ENCODE measurements at places on chromosomes 7 and 10. TPM values are rescaled to one million over a fixed set of nuclear protein-coding genes. Genes with fewer than 3 reads are reported as not detected.

Gene PON3
- 0.31 TPM for total RNA-seq

Gene C10orf67
- total RNA-seq, result not detected

Gene EPO
- not detected for total RNA-seq

Gene COL13A1
- 6.8 TPM for total RNA-seq

Gene HGF
- total RNA-seq, result 10.4 TPM

Gene SLC18A3
- total RNA-seq, result 0.12 TPM

Gene OPALIN
- total RNA-seq, result not detected

Gene SLIT1
- total RNA-seq, result 0.13 TPM

Gene FBXL13
- 5.8 TPM for total RNA-seq

Gene FXYD4
- not detected for total RNA-seq

Gene TBC1D12
- total RNA-seq, result 26.6 TPM

Gene C7orf57
- total RNA-seq, result not detected

Gene MEOX2
- 18.9 TPM for total RNA-seq

Gene HMX2
- total RNA-seq, result not detected

Gene DKK1
- total RNA-seq, result not detected

Gene A1CF
- not detected for total RNA-seq

Gene GRM3
- total RNA-seq, result not detected

Gene HYAL4
- not detected for total RNA-seq

Gene SRRM3
- total RNA-seq, result 2.4 TPM

Gene SMKR1
- total RNA-seq, result not detected

Gene MAD1L1
- 32.5 TPM for total RNA-seq

Gene HSPA12A
- 24.0 TPM for total RNA-seq

Gene AOC1
- not detected for total RNA-seq

Gene THNSL1
- total RNA-seq, result 1.7 TPM

Gene MBL2
- total RNA-seq, result not detected

Gene AKR1D1
- not detected for total RNA-seq

Gene HELLS
- total RNA-seq, result 11.4 TPM

Gene VSTM4
- total RNA-seq, result 11.4 TPM

Gene PRR15
- total RNA-seq, result not detected

Gene FAM25A
- not detected for total RNA-seq

Gene TACC2
- 86.5 TPM for total RNA-seq

Gene MDFIC
- total RNA-seq, result 33.2 TPM

Gene FASTK
- total RNA-seq, result 82.2 TPM

Gene WNT2
- total RNA-seq, result 0.54 TPM

Gene PCLO
- 2.0 TPM for total RNA-seq

Gene ZP3
- 0.20 TPM for total RNA-seq

Gene PNLIPRP3
- total RNA-seq, result not detected

Gene CXCL12
- total RNA-seq, result 65.7 TPM

Gene MLXIPL
- 19.7 TPM for total RNA-seq

Gene TCAF1
- 66.7 TPM for total RNA-seq

Gene CALY
- total RNA-seq, result 0.47 TPM

Gene NKX2-3
- total RNA-seq, result 0.54 TPM

Gene ERVW-1
- not detected for total RNA-seq

Gene OR2A14
- total RNA-seq, result not detected

Gene ODAD2
- total RNA-seq, result 1.7 TPM

Gene CDK1
- 0.40 TPM for total RNA-seq

Gene ZNF722
- not detected for total RNA-seq
